ENCODE measurements at places on chromosomes 11 and 22.

GRCh38 chr22:28019881-28020861, 101.1 kb upstream of the PITPNB start:
- DNase-seq: peak; percentile 13

DNA sequence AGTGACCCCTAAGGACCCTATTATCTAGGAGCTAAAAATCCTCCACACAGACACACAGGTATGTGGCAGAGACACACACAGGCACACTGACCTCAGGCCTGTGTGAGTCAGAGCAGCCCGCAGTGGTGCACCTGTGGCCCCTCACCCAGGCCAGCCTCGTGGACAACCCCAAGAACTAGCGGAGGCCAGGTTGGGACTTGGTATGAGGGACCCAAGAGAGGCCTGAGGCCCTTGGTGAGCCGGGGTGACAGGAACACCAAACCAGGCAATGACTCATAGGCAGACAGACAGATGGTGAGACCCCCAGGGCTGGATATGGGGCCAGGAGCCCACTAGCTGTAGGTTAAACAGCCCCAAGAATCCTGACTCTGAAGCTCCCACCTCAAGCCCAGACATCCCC, 6.0 kb downstream of the CASTOR1 start:
- no peak for DNase-seq

DNA sequence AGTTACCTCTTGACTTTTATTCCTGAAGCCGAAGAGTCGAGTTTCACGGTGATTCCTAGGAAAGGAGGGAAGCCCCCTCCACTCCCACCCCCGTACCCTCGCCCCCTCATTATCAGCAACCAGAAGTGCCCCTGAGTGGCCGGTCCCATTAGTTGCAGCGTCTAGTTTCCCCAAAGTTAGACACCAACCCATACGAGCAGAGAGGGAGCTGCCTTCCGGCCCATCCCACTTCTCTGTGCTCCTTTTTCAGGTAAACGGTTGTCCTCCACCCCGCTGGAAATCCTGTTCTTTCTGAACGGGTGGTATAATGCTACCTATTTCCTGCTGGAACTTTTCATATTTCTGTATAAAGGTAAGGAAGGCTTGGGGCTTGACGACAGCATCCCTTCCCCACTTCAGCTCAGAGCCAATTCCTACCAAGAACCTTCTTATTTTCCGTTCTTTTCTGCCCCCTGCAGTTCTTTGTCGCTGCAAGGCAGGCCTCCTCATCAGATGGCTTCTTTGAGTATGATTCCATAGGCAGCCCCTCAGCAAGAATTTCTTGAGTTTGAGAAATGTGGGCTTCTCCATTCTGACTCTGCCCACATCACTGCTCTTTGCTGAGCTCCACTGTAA, 701 bp downstream of the TMEM216 start:
- no peak for DNase-seq

DNA sequence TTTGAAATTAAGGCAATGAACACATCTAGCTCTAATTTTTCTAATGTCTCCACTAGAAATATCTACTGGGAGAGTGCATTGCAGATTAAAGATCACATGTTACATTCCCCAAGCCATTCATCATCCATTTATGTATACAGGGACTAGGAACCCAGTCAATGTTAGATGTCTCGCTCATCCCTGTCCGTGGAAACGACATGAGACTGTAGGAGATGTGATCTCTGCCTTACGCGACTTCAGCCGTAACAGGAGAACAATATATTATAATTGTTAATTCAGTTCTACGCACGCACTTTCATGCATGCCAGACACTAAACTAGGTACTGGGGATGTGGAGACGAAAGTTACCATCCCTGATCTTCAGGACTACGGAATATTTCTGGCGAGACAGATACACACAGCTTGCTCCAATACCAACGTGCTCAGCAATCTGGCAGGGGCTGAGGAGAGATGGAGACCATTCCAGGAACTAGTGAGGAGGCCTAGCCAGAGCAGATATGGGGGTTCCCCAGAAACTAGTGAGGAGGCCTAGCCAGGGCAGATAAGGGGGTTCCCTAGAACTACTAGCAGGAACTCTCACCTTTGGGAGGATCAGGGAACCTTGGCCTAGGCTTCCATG, 706 bp downstream of the DCPS start:
- no peak for DNase-seq

DNA sequence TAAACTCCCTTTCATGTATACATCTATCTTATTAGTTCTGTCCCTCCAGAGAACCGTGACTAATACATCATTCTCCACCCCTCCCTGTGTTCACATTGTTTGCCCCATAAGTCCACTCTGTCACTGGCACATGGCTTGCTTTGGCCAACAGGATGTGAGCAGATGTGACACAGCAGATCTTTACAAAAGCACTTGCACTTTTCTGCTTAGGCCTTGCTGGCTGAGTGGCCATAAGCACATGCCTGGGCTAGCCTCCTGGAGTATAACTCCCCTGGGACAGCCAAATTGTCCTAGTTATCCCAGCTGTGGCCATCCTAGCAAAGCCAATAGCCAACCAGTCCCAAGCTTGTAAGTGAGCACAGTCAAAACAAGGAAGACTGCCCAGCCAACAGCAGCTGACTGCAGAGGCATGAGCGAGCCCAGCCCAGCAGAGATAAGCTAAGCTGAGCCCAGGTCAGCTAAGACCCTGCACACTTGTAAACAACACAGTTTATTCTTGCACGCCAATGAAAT, 9.7 kb upstream of the RCN1 start:
- DNase-seq: no peak

- DNase-seq: peak; percentile 55
Observed at GRCh38 chr11:73384872-73385689, 8.9 kb downstream of the RELT start.

DNA sequence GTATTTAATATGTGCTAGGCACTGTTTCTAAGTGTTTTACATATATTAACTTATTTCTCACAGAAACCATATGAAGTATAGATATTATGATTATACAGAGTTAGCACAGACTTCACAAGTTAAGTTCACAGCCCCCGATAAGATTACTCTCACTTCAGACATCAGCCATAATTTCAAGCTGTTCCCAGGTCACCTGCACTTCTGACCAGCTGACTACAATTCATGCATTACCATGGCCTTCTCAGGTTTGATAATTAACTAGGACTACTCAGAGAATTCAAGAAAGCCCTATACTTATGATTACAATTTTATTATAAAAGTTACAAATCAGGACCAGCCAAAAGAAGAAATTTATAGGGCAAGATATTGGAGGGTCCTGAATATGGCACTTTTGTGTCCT, 68.2 kb upstream of the RRM1 start:
- DNase-seq: no peak

GRCh38 chr22:42443240-42444076, 11.3 kb upstream of the NFAM1 start:
- DNase-seq: no peak
